Posterior vena cava (tissue), 2 donors: ENCODE measurements at places on chromosomes 5 and 9. TPM values are rescaled to one million over a fixed set of nuclear protein-coding genes. Genes with fewer than 3 reads are reported as not detected.

- no peak for DNase-seq
Measured at GRCh38 chr5:3194271-3194670, 401.4 kb upstream of the IRX1 start.

DNA sequence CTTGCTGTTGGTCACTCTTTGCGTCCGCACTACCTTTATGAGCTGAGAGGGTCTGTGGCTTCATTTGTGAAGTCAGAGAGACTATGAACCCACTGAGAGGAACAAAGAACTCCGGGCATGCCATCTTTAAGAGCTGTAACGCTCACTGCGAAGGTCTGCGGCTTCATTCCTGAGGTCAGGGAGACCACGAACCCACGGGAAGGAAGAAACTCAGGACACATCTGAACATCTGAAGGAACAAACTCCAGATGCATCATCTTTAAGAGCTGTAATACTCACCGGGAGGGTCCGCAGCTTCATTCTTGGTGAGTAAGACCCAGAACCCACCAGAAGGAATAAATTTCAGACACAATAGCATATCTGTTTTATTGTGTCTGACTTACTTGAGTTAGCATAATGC, 19.2 kb downstream of the GCNT1 start:
- DNase-seq = no peak

DNA sequence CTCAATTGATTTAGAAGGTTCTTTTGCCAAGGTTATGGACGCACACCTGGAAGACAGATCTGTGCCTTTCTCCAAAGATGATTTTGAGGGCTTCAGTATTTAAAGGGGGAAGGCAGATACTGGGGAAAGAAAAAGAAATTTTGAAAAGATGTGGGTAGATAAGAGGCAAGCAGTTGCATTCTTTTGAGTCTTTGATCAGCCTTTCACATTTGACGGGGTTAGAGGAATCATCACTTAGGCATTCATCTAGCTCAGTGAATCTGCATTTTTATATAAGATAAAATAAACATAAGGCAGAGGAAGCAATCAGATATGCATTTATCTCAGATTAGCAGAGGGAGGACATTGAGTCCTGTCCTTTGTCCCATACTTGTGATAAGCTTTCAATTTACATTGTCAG, 243.4 kb upstream of the RAI14 start:
- DNase-seq = no peak

- DNase-seq = no peak
Measured at GRCh38 chr5:9699681-9700080, 69.5 kb upstream of the TAS2R1 start.

- no peak for DNase-seq
Measured at GRCh38 chr9:112285056-112285455, 48.4 kb downstream of the PTBP3 start.

Gene CSF2
- not detected for total RNA-seq
